ENCODE measurements at places on chromosomes 3 and 15. TPM values are rescaled to one million over a fixed set of nuclear protein-coding genes. Genes with fewer than 3 reads are reported as not detected.

Gene SLC22A14
- total RNA-seq, result not detected

Gene KNSTRN
- total RNA-seq, result 8.8 TPM

Gene NKTR
- total RNA-seq, result 269 TPM

DNA sequence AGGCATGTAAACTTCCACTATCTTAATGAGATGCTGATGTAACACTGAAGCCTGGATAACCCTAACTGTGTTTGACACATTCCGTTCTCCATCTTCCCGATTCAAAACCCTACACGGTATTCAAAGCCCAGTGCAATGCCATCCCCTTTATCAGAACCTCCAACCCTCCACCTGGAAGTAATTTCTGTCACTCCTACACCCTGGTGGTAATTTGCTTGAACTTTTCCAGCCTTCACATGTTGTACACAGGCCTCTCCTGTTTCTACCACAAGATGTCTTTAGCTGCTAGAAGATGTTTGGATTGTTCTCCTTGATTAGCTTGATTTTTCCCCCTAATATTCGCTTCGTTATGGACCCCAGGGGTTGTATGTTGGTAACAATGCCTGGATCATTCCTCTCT lies 208.9 kb downstream of the CHST2 start:
- no peaks in the 10 kb centered on the region for H3K36me3 ChIP-seq
- DNase-seq, result no peak
- no peak overlapping the region for H3K27ac ChIP-seq
